Mucosa of gallbladder (tissue), 1 donor: ENCODE measurements at places on chromosomes 13 and 19. TPM values are rescaled to one million over a fixed set of nuclear protein-coding genes. Genes with fewer than 3 reads are reported as not detected.

Gene ZNF835
- total RNA-seq = 6.5 TPM

Gene PPFIA3
- 9.7 TPM for total RNA-seq

Gene KCNRG
- total RNA-seq = 0.26 TPM

Gene ITGBL1
- 16.2 TPM for total RNA-seq

Gene CYP2A6
- 1.9 TPM for total RNA-seq

Gene LIN7B
- 6.8 TPM for total RNA-seq

Gene COX7A1
- 55.7 TPM for total RNA-seq

Gene RFPL4A
- total RNA-seq = 1.1 TPM

GRCh38 chr13:98813993-98814392 lies 61.5 kb upstream of the SLC15A1 start:
- DNase-seq = no peak

DNA sequence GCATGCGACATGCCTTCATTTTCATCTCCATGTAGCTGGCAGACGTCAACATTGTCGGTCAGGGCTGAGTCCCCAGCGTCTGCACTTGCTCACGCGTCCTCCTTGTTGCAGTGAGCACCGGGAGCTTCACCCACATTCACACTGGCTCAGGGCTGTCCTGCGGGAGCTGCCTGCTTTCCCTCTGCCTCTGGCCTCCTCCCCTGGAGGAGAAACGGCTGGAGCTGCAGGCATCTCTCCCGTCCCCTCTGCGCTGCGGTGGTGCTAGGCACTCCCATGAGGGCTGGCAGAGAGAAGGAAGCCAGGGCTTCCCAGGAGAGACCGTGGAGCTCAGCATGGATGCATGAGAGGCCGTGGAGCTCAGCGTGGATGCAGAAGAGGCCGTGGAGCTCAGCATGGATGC lies 18.4 kb upstream of the TMEM255B start:
- DNase-seq = no peak

GRCh38 chr13:34152996-34153395 lies 335.0 kb downstream of the RFC3 start:
- DNase-seq = no peak

DNA sequence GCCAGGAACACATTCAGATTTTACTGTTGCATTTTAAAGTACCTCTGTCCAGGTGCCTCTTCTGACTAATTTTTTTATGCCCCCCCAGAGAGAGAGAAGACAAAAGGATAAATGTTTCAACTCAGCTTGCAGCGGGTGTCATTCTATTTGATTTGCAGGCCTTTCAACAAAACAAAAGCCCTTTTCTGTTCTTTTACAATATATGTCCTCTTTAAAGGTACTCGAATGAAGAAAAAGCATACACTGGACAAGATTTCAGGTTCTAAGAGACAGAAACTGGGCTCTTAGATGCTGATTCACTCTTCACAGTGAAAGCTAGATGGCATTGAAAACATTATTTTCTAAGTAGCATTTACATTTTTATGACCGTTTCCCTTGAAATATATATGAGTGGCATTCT lies 2.9 kb upstream of the FRY start:
- DNase-seq = no peak

GRCh38 chr19:51296336-51297093 lies 14.9 kb upstream of the IGLON5 start:
- no peak for DNase-seq

DNA sequence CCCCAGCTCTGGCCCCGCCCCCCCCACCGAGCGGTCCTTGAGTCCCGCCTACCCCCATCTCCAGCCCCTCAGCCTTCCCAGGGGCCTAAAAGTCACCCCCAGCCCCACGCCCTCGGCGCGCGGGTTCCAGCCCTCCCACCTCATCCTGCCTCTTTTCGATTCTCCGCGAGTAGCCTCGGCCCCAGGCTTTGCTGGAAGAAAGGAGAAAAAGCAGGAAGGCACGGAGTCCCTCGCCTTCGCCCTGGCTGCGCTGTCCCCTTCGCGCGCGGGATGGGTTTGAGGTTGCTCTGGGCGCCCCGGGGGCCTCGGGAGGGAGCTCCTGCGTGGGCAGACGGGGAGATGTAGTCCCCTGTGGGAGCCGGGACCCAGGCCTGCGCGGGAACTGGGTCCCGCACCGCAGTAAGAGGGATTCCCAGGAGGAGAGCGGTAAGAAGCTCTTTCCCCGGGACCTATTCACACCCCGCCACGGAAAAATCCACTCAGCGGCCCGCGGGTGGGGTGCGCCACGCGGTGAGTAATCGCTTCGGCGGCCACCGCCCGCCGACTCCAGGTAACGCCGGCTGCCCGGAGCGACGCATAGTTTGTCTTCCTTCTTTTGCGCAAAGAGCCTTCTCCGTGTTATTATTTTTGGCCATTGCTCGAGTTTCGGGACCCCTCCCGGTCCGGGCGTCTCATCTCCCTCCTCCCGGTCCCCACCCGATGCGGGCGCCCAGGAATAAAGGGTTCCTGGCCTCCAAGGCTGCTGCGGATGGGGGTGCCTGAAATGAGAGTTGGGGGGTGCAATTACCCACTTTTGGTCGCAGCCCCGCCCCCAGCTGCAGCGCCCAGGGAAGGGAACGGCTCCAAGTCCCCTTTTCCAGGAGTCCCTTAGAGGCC lies 865 bp upstream of the CRLF1 start:
- no peak for DNase-seq

DNA sequence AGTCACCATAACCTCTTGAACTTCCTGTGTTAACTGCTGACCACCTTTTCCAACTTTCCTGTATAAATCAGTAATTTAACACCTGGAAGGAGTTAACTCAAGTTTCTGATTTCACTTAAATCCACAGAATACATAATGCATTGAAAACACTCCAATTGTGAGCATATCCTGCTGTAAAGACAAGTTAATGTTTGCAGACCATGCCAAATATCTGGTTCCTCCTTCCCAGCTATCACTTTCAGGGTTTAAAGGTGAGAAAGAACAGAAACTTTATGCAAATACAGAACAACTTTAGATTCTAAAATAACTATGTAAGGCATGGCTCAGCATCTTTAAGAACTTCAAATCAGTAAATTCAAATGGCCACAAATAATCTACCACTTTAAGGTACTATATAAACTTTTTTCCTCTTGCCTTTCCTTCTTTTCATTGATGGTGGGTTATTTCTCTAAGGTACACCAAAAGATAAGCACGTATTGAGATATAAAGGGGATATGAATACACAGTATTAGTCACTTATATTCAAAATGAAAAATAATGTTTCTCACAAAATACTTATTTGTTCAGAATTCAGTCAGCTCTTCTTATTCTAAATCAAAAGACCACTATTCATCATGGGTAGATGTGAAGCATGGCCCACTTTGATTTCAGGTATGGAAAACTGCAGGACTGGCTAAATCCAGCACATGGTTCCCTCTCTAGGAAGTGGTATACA lies 6.6 kb upstream of the TPTE2 start:
- DNase-seq = no peak

GRCh38 chr13:105259426-105259825 lies 1276.0 kb downstream of the EFNB2 start:
- DNase-seq = no peak

GRCh38 chr13:113169277-113170272 lies 11.1 kb downstream of the PROZ start:
- no peak for DNase-seq

- DNase-seq = no peak
Measured at GRCh38 chr13:20544201-20544923, 18.7 kb upstream of the CRYL1 start.

GRCh38 chr19:8158411-8159074 lies 9.2 kb upstream of the FBN3 start:
- DNase-seq = peak; percentile 63
